Amygdala (tissue), 56 donors: ENCODE measurements at places on chromosomes 4 and X.

DNA sequence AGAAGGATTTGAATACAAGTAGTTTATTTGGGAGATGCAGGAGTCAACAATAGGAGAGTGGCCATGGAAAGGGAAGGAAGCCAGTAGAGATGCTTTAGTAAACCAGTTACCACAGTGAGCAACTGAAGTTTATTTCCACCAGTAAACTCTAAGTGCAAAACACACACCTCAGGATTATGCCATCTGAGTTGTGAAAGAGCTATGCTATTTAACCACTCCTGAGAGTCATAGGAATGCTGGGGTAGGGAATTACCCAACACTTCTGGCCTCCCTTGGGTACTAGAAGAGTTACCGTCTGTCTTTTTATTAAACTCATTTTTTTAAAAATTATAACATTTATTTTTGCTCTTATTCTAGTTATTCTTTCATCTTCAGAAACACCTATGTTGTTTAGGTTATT, 834.6 kb upstream of the AMOT start:
- DNase-seq = no peak

- no peak for DNase-seq
Observed at GRCh38 chr4:55385201-55385649, 10.5 kb upstream of the TMEM165 start.

DNA sequence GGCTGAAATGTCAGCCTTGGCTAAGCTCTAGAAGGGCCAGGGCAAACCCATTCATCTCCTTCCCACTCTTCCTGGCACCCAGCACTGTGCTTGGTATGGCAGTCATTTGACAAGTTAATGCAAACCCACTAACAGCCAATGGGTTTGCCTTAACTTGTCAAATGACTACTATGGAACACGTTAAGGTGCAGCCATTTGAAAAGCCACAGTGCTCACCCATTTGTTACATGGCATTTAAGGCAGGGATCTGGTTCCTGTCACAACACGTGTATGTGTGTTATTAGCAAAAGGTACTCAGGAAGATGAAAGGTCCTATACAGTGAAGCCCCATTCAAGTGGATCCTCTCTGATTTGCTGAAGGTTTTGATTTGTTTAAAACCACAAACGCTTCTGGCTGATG, 7.2 kb downstream of the CRMP1 start:
- DNase-seq = no peak

GRCh38 chr4:144371485-144371884, 231.0 kb upstream of the GYPA start:
- DNase-seq = no peak
